ENCODE measurements at places on chromosomes 11 and 22.

DNA sequence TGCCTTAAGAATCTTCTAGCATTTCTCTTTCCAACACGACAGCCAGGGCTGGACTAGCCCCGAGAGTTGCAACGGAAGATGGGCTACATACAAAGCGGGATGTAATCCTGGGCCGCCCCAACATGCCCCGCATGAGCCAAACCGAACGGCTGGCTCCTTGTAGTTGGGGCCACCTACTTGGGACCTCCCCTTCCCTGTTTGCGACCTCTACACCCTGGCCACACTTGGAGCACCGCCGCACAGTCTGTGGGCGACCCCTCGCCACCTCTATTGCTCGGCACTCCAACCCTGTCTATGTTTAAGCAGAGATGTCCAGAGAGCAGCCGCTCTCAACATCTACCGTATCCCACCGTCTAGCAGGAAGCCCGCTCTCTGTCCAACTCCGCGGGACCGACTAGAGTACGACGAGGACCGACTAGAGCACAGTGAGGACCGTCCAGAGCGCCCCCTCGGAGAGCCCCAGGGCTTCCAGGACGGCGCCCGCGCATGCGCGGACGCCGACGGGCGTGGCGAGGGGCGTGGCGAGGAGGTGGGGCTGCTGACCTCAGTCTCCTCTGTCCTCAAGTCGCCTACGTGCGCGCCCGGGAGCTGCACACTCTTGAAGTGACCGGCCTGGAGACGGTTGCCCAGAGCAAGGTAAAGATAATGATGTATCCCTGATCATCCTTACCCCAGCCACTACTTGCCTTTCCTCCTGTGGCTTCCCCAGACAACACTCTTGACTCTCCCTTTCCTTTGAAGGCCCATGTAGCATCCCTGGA lies 32.3 kb downstream of the NEAT1 start:
- peak overlapping the region; percentile 76 for H3K27ac ChIP-seq
- peaks cover 13% of the 10 kb centered on the region for H3K4me1 ChIP-seq
- H3K4me3 ChIP-seq: peak overlapping the region; percentile 71
- peak; percentile 81 for DNase-seq

DNA sequence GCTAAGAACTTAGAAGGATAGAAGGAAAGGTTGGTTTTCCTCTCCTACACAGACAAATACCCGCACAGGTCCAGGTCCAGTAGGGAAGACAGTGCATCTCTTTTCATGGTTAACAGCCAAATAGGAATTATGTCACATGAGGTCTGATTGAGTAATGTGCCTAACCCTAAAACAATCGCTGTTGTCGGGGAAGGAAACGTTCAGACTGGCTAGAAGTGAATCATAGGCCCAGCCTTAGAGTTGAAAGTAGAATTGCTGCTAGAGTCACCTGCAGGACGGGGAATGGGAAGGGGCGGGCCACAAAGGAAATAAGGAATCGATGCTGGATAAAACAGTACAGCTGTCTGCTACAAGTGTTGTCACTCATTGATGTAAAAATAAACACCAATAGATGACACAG lies 12.4 kb upstream of the HTATIP2 start:
- peaks cover 2% of the 10 kb centered on the region for H3K27me3 ChIP-seq
- H3K27ac ChIP-seq: no peak overlapping the region
- H3K4me1 ChIP-seq: no peaks in the 10 kb centered on the region
- no peak overlapping the region for H3K4me3 ChIP-seq
- DNase-seq: no peak
- no peaks in the 10 kb centered on the region for H3K36me3 ChIP-seq

- no peak overlapping the region for H3K4me3 ChIP-seq
- H3K4me1 ChIP-seq: no peaks in the 10 kb centered on the region
- H3K36me3 ChIP-seq: no peaks in the 10 kb centered on the region
- H3K27me3 ChIP-seq: no peaks in the 10 kb centered on the region
Observed at GRCh38 chr11:12048936-12049790, 40.7 kb upstream of the DKK3 start.

GRCh38 chr11:104370478-104370877 lies 206.5 kb upstream of the PDGFD start:
- no peak overlapping the region for H3K27ac ChIP-seq
- H3K4me1 ChIP-seq: no peaks in the 10 kb centered on the region
- H3K27me3 ChIP-seq: no peaks in the 10 kb centered on the region
- H3K36me3 ChIP-seq: no peaks in the 10 kb centered on the region

DNA sequence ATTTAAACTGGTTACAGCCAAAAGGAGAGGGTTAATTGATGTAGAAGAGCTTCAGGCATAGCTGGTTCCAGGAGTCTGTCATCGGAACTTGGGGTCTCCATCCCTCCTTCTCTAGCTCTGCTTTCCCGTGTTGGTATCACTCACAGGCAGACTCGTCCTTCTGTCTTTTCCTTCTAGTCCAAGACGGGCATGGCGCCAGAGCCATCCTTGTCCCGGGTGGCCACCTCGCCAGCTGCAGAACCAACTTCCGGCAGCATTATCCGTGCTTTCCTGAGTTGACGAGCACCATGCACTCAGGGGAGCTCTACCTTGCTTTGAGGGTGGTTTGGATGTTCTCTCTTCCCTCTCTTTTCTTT lies 14.7 kb downstream of the LINC01488 start:
- H3K27ac ChIP-seq: no peak overlapping the region
- DNase-seq: no peak
- no peak overlapping the region for H3K4me3 ChIP-seq
- no peaks in the 10 kb centered on the region for H3K4me1 ChIP-seq

DNA sequence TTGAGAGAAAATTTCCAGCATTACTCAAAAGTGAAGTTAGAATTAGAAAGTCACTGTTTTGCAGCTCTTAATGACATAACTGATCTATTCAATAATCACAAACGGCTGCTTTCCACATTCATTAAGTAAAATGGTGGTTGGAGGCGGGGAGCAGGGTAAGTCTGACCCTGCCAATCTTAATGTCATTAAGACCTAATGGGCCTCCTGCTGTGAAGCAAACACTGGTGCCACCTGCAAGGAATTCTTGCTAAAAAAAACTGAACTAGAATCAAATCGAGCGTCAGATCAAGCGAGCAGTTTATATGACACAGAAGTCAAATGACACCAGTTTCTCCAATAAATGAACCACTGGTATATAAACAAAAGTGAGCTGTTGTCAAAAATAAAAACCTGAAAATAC lies 351.5 kb downstream of the BRD1 start:
- no peak overlapping the region for H3K4me3 ChIP-seq
- H3K36me3 ChIP-seq: no peaks in the 10 kb centered on the region
- H3K4me1 ChIP-seq: no peaks in the 10 kb centered on the region
- H3K27ac ChIP-seq: no peak overlapping the region
- no peaks in the 10 kb centered on the region for H3K27me3 ChIP-seq

DNA sequence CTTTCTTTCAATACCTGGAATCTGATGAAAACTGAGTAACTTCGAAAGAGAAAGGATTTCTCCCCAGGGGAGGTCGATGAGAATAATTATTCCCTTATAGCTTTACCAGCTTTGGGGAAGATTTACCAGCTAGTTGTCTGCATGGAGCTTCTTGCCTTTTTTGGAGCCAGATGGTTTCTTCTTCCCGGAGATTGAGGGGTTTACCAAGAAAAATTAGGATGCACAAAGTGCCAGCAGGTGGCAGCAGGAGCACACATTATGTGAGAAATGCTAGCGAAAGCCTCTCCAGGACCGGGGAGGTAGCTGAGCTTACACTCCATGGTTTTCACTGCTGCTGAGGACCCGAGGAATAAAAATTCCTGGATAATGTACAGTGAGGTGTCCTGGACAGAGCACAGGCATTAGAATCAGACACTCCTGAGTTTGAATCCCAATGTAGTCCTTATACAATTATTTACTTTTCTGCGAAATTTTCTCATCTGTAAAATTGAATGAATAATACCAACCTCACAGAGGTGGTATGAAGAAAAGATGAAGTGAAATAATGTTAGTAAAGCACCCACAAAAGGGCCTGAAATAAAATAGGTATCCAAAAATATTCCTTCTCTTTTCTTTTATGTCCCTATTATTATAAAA lies 46.0 kb upstream of the PARVA start:
- no peak overlapping the region for H3K27ac ChIP-seq
- no peaks in the 10 kb centered on the region for H3K36me3 ChIP-seq
- H3K4me1 ChIP-seq: no peaks in the 10 kb centered on the region

DNA sequence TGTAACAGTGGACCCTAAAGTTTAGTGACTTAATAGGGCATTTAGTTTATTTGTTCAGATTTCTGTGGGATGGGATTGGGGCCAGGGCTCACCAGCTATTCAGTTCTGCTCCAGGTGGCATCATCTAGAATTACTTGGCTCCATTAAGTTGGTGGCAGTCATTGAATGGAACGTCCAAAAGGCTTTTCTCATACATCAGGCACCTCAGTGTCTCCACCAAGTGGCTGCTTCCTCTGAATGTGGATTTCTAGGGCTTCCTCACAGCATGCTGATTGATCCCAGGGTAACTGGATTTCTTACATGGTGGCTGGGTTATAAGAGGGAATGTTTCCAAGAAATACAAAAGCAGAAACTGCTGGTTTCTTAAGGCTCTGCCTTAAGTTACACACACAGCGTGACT lies 34.7 kb downstream of the USP47 start:
- H3K27ac ChIP-seq: no peak overlapping the region
- no peaks in the 10 kb centered on the region for H3K27me3 ChIP-seq
- DNase-seq: no peak
- H3K4me3 ChIP-seq: no peak overlapping the region
- H3K36me3 ChIP-seq: no peaks in the 10 kb centered on the region

DNA sequence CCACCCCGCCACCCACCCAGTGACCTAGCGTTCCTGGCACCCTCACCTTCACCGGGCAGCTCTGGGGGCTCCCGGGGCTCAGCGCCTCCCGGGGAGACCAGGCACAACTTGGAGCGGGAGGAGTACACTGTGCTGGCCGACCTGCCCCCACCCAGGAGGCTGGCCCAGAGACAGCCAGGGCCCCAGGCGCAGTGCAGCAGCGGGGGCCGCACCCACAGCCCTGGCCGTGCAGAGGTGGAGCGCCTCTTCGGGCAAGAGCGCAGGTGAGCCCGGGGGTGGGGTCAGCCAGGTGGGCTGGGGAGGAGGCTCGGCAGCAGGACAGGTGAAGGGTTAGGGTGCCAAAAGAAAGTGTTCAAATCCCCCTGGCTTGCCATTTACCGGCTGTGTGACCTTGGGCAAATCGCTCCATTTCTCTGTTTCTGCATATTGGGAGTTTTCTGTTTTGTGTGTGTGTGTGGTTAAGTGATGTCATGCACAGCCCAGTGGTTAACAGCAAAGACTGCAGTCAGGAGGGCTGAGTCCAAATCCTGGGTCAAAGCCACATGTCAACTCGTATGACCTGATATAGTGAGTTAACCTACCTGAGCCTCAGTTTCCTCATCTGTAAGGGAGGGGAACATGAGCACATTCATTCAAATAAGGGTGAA lies 29.5 kb downstream of the TRIOBP start:
- no peak overlapping the region for H3K27ac ChIP-seq
- no peaks in the 10 kb centered on the region for H3K36me3 ChIP-seq
- no peak for DNase-seq
- H3K4me1 ChIP-seq: no peaks in the 10 kb centered on the region

GRCh38 chr22:38974170-38974825 lies 7.8 kb upstream of the APOBEC3B start:
- no peaks in the 10 kb centered on the region for H3K36me3 ChIP-seq
- H3K27ac ChIP-seq: no peak overlapping the region
- H3K4me1 ChIP-seq: no peaks in the 10 kb centered on the region
- H3K4me3 ChIP-seq: no peak overlapping the region
- H3K27me3 ChIP-seq: peaks cover 9% of the 10 kb centered on the region

- no peaks in the 10 kb centered on the region for H3K4me1 ChIP-seq
- H3K27ac ChIP-seq: no peak overlapping the region
- no peaks in the 10 kb centered on the region for H3K27me3 ChIP-seq
- H3K4me3 ChIP-seq: no peak overlapping the region
Observed at GRCh38 chr11:61305417-61305816, 10.3 kb upstream of the VWCE start.

- no peak overlapping the region for H3K27ac ChIP-seq
- DNase-seq: no peak
- H3K4me3 ChIP-seq: peak overlapping the region; percentile 17
- no peaks in the 10 kb centered on the region for H3K36me3 ChIP-seq
- H3K4me1 ChIP-seq: no peaks in the 10 kb centered on the region
- peaks cover 39% of the 10 kb centered on the region for H3K27me3 ChIP-seq
Observed at GRCh38 chr11:13008061-13008435, 1.1 kb upstream of the RASSF10 start.

GRCh38 chr11:34509336-34509876 lies 4.2 kb downstream of the ELF5 start:
- H3K4me3 ChIP-seq: no peak overlapping the region
- no peak overlapping the region for H3K27ac ChIP-seq
- no peak for DNase-seq
- no peaks in the 10 kb centered on the region for H3K27me3 ChIP-seq
- H3K4me1 ChIP-seq: no peaks in the 10 kb centered on the region

DNA sequence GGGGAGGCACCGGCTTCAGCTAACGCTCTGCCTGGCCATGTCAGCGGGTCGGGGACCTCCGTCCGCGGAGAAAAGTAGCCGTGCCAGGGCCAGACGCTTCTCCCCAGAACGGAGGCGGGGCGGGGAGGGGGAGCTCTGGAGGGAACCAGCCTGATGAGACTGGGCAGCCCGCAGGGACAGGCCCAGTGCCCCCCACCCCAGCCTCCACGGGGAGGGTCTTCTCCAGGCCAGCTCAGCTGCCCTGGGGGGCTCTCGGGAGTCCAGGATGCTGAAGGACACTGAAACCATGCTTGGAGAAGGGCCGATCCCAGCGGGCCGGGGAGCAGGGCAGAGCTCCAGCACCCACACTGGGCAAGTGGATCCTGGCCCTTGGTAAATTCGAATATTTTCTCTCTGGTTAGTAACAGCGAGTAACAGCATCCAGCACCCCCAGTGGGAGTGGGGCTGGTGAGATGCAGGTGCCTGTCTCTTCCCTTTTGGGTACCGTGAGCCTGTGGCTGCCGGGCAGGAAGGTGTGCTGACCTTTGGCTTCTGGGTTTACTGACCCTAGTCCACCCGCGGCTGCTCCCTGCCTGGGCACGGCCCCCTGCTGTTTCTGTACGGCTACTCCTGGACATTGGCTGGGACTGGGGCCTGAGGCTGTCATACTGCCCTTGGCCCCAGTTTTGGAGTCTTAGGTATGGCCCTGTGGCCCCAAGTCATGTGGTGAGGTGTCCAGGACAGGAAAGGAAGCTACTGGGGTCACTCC lies 35.8 kb downstream of the GRAMD4 start:
- DNase-seq: no peak
- no peak overlapping the region for H3K4me3 ChIP-seq
- H3K27me3 ChIP-seq: no peaks in the 10 kb centered on the region
- no peak overlapping the region for H3K27ac ChIP-seq
- H3K4me1 ChIP-seq: peaks cover 26% of the 10 kb centered on the region
- H3K36me3 ChIP-seq: peaks cover 2% of the 10 kb centered on the region

Measured in thymus (tissue), 14 donors.